ENCODE measurements at places on chromosomes 6 and 20.

DNA sequence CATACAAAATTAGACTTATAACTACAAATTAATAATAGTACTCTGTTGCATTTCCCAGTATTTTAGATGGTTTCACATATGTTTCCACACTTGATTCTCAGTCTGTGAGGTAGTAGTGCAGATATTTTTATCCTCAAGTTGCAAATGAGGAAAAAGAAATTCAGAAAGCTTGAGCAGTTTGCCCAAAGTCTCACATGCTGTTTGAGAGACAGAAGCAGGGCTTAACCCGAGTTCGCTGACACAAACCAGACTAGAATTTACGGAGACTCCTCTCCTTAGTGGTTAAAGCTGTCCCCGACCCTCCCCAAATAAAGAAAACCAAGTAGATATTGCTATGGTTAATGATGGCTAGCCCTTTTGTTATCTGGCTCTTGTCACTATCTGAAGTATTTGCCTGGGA lies 126.2 kb downstream of the TIAM2 start:
- DNase-seq = no peak

- peak; percentile 52 for DNase-seq
Measured at GRCh38 chr6:34132486-34133185, 13.3 kb downstream of the GRM4 start.

GRCh38 chr6:85944776-85945175 lies 302.1 kb upstream of the SYNCRIP start:
- no peak for DNase-seq

- DNase-seq = no peak
Measured at GRCh38 chr6:163563318-163563717, 148.8 kb downstream of the QKI start.

- DNase-seq = no peak
Measured at GRCh38 chr6:89987830-89988229, 93.6 kb downstream of the GJA10 start.

- DNase-seq = no peak
Measured at GRCh38 chr6:97160280-97160679, 122.7 kb downstream of the MMS22L start.

GRCh38 chr6:35161266-35161665 lies 20.1 kb upstream of the TCP11 start:
- DNase-seq = no peak

- DNase-seq = no peak
Measured at GRCh38 chr6:163826629-163827028, 412.1 kb downstream of the QKI start.

GRCh38 chr6:75735491-75736186 lies 13.4 kb upstream of the MYO6 start:
- DNase-seq = no peak

GRCh38 chr20:16898433-16898832 lies 150.3 kb downstream of the OTOR start:
- no peak for DNase-seq

DNA sequence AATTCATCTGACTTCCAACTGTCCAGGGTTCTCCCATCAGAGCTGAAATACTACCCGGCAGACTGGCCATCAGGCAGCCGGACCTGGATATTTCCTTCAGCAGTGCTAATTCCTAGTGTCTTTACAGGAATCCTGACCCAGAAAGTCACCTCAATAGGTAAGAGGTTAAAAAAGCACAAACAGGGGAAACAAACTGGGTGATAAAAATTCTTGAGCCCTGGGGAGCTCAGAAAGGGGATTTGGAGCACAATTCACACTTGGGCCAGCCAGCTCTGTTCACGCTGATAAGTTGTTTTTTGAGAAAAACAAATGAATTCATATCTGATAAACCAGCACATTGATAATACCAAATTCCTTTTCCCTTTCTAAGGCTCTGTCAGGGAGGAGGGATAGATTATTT lies 104.0 kb downstream of the EDN1 start:
- DNase-seq = no peak

DNA sequence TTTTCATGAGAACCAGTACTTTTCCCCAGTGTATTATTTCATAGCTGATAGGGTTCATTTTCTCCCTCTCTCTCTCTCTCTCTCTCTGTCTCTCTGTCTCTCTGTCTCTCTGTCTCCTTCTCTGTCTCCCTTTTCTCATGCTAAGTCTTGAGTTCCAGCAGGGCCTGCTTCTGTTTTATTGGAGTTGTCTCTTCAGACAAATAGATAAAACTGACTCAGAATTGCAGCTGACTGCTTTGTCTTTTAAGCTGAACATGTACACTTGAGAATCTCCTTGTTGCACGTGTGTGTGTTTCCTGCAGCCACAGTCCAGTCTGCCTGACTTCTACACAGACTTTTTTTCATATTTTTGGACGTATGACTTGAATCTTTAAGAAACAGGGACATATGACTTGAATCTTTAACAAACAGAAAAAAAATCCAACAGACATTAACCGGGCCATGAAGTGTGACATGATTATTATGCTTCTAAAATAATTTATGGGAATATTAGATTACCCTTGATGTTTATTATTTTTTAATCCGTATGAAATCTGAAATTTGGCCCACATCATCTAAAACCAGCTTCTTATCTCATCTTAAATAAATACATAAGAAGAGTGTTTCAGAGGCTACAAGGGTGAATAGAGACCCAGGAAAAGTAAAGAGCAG lies 71.5 kb downstream of the JAG1 start:
- no peak for DNase-seq

- DNase-seq = no peak
Measured at GRCh38 chr6:109331081-109331480, 51.2 kb downstream of the CD164 start.

DNA sequence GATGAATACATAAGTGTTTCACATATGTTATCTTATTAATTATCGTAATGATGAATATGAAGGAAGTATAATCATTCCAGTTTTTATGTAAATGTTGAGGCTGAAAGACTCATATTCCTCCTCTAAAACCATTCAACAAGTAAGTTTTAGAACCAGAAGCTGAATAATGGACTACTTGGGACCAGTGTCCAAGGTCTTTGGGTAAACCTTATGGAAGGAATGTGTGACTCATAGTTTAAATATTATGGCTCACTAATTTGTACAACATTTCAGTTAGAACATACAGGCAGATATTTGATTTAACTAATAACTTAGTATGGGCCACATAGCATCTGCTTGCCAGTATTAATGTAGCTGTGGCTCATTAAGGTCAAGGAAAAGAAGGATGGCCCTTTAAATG lies 209.6 kb downstream of the TFAP2B start:
- no peak for DNase-seq

- no peak for DNase-seq
Measured at GRCh38 chr20:62546606-62547005, 70.8 kb upstream of the GATA5 start.

- no peak for DNase-seq
Measured at GRCh38 chr20:10423735-10424134, 10.3 kb downstream of the MKKS start.

- DNase-seq = no peak
Measured at GRCh38 chr6:143976806-143977349, 31.2 kb downstream of the PLAGL1 start.

DNA sequence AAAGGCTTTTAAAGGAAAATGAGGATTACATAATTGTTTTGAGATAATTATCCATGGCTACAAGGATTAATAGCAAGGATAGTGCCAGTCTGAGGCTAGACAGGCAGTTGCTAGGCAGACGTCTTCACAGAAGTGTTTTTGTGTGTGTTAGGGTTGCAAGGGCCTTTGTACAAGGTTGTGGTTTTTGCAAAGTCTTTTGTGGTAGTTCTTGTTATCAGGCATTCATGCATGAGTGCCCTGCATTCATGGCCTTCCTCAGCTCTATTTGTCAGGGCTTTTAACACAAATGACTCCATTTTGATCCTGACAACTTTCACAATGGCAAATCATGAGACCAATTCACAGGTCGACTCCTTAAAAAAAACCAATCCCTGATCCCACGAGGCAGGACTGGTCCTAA lies 68.1 kb upstream of the TXNDC5 start:
- peak; percentile 52 for DNase-seq

DNA sequence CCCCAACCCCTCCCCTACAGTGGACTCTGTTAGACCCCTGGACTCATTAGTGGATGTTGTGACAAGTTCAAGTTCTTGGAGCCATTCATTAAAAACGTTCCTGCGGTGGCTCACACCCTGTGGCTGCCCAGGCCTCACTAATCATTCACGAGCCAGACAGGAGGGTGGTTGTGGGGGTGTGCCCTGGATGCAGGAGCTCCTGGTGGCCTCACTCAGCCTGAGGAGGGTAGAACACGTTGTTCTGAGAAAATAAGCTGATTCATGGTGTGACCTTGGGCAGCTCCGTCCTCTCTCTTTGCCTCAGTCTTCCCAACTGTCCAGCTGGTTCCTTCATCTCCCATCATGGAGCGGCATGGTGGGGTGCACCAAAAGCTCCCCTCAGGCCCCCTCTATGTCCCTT lies 16.7 kb downstream of the SLC13A3 start:
- no peak for DNase-seq

- DNase-seq = no peak
Measured at GRCh38 chr6:90028066-90028778, 134.0 kb downstream of the GJA10 start.

- peak; percentile 12 for DNase-seq
Measured at GRCh38 chr6:29071831-29072723, 15.0 kb downstream of the OR2B3 start.

DNA sequence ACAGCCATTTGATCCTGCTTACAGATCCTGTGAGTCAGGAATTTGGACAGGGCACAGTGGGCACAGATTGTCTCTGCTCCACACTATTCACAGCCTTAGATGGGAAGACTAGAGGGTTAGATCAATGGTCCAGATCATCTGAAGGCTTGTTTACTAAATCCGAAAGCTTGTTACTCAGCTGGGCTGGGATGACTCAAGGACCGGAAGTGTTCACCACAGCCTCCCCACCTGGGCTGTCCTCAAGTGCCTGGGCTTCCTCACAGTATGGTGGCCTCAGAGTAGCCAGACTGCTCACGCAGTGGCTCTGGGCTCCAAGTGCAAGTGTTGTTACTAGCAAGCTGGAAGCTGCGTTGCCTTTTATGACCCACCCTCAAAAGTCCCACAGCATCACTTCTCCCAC lies 75.4 kb upstream of the INSM1 start:
- DNase-seq = no peak

DNA sequence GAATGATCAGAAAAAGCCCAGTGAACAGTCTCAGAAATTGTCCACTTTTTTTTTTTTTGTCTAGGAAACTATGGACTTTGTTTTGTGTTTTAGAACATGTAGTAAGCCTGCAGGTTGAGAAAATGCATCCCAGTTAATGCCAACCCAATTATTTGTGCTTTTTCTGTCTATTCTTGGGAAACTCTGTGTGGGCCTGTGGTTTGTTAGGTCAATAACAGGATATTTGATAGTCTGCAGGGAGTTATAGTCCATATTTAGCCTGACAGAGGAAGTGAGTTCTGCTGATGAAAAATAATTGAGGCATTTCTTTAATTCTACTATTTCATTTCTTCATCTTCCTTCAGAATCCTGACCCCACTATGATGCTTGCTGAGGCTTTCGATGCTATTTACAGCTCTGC lies 154.0 kb upstream of the LAMP5 start:
- DNase-seq = no peak

GRCh38 chr20:12906361-12906760 lies 102.4 kb upstream of the SPTLC3 start:
- DNase-seq = no peak

DNA sequence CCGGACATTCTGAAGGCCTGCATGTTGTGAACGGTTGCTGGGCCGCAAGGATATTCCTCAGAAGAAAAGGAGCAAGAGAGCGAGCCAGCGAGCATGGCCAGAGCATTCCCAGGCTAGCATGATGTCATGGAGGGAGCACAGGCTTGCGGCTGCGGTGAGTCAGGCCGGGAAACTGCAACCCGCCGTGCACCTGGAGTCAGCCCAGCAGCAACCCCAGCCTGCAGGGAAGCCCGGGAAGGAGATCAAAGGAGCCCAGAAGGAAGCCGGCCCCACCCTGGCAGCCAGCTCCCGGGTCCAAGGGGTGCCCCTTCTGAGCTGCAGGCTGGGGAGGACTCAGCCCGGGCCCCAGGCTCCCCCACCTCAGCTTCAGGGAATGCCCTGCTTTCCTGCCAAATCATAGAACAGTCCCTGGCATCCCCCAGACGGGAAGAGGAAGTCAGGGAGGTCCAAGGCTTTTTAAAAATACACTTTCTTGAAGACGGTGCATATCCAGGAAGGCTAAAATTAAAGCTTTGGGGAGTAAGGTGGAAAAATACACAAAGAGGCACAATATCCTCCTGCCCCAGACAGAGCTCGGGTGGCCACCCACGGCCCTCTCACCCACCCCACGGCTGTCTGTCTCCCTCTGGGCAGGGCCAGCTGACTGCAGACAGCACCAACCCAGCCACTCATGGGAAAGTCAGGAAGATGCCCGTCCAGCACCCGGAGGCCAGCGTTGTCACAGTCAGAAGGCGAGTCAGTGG lies 53.7 kb downstream of the BMP7 start:
- DNase-seq = no peak

GRCh38 chr6:132011582-132011981 lies 60.4 kb upstream of the CCN2 start:
- no peak for DNase-seq

DNA sequence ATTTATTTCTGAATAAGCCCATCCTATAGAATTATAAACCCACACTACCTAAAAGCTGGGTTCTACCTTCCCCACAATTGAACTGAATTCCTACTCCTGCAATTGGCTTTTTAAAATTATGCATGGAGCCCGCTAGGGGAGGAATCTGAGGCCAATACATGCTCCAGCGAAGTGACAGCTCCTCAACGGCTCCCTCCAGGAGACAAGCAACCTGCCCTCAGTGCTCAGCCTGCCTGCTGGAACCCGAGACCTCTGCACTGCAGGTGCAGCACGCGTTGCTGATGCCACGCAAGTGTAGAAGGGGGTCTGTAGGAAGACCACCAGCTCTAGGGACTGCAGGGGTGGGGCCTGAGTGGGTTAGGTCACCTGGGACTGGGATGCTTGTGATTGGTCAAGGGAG lies 170.2 kb upstream of the CDYL start:
- no peak for DNase-seq

DNA sequence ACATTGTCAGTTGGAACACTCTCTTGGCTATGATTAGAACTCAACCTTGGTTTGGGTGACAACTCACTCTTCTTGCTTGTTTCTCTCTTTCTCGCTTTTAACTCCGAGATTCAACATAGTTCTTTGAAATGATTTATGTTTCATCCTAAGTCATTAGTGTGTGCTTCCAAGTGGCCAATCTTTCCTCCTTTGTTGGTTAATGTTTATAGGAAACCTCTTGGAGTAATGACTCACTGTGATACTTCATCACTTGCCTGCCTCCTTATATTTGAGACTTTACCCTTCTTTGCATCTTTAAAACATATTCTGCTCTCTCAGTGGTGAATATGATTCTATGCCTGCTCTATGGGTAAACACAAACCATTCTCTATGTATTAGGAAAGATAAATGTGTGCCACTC lies 279.7 kb upstream of the FLRT3 start:
- DNase-seq = no peak

- no peak for DNase-seq
Measured at GRCh38 chr20:8209061-8209460, 77.0 kb downstream of the PLCB1 start.

GRCh38 chr20:62503401-62504178 lies 27.8 kb upstream of the GATA5 start:
- DNase-seq = no peak

GRCh38 chr6:41591122-41591521 lies 44.9 kb downstream of the FOXP4 start:
- DNase-seq = no peak
